NCI-H1694 (cell line): ENCODE measurements at places on chromosomes 3 and 15.
A peak's percentile ranks its signal among the peaks of the same experiment; 100 is the strongest.

GRCh38 chr3:147385059-147386012 lies 21.0 kb downstream of the ZIC4 start:
- DNase-seq, result no peak

DNA sequence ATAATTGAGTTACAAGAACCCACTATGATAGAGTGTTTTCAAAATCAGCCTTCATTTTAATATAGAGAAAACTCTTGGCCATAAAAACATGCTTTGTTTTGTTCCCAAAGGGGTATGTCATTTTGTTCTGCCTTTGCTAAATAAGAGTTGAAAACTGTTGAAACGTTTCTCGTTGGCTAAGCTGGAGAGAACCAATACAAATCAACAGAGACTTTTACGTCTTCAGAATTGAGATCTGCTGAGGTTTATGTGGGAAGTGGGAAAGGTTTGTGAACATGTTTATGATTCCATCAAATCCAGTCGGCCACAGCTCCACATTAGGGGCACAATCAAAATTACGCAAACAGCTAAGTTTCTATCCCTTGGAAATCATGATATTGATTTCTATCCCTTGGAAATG lies 102.0 kb downstream of the IGF2BP2 start:
- DNase-seq, result no peak

GRCh38 chr15:48794697-48795134 lies 16.2 kb downstream of the CEP152 start:
- no peak for DNase-seq

- no peak for DNase-seq
These were observed 519.6 kb downstream of the NTRK3 start for GRCh38 chr15:87736891-87737389.

GRCh38 chr3:102514241-102514640 lies 79.4 kb downstream of the ZPLD1 start:
- DNase-seq, result no peak

GRCh38 chr15:60009124-60009960 lies 5.2 kb downstream of the FOXB1 start:
- no peak for DNase-seq

GRCh38 chr15:70101459-70102113 lies 3.9 kb upstream of the TLE3 start:
- DNase-seq, result peak; percentile 67
